Fibroblast of mammary gland (primary cell): ENCODE measurements at places on chromosomes 12 and 14.

DNA sequence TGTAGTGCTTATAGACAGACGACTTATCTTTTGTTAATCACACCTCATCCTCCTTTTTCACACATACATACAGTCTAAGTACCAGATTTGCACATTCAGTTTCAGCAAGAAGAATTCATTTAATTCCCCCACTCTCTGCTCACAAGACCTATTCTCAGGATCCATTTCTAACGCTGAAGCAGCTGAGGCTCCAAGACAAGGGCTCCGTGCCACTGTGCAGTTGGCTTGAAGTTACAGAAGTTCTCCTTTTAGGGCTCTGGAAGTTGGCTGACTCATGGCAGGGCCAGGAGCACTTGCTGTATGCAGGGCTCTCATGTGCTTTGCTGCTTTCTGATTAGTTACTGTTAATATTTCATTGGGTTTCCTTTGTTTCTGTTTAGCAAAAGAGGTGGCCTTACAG is 1566.9 kb upstream of the TMEM132C start:
- no peak for DNase-seq

GRCh38 chr12:109134186-109134917 is 18.0 kb downstream of the ACACB start:
- peak; percentile 70 for DNase-seq

GRCh38 chr12:91948504-91948903 is 197.1 kb downstream of the BTG1 start:
- DNase-seq, result no peak

DNA sequence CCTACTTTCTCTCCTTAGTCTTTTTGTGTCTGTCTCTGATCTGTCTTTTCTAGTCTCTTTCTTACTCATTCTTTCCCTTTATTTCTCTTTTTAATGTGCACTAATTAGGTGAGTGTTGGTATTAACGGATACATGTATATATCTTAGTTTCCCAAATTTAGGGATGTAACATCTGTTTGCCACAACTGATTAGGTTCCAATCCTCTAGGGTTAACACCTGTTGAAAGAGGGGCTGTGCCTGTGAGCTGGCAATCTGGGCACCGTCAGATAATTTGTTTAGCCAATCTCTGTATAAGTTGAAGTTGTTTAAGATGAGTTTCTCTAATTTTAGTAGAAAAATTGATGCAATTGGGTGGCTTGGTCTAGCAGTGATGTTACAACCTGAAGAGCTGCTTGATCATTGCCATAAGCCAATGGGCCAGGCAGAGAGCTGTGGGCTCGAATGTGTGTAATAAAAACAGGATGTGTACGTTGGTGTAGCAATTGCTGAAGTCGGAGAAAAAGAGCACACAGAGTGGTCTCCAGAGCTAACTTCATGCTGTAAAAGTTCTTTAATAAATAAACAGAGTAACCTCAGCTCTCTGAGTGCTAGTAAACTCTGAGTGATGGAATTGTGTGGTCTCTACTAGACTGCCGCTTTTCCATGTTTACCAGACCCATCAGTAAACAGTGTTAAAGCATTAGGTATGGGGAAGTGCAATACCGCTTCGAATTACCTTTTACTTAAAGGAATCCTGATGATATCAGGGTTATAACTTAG is 18.3 kb upstream of the LYZ start:
- no peak for DNase-seq

GRCh38 chr12:1553987-1554982 is 40.1 kb downstream of the FBXL14 start:
- no peak for DNase-seq

GRCh38 chr12:96187956-96188355 is 6.2 kb upstream of the ELK3 start:
- no peak for DNase-seq

GRCh38 chr14:93056840-93057585 is 58.7 kb downstream of the ITPK1 start:
- no peak for DNase-seq

GRCh38 chr12:46303039-46303666 is 34.3 kb upstream of the SLC38A1 start:
- DNase-seq, result peak; percentile 64

DNA sequence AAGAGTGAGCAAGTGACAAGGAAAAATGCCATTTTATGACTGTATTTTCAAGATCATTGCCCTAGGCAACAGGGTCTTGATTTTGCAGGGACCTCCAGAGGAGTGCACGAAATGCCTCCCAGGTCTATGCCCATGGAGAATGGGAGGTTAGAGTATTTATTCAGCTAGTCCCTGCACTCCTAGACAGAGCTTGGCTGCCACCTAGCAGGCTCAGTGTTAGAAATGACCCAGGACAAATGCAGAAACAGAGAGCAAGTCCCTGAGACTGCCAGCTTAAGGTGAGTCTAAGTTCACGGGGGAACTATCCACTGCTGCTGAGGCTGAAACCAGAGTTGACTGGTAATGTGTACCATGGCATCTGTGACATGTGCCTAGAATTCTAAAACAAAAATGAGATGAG is 506.4 kb downstream of the MED13L start:
- peak; percentile 12 for DNase-seq

DNA sequence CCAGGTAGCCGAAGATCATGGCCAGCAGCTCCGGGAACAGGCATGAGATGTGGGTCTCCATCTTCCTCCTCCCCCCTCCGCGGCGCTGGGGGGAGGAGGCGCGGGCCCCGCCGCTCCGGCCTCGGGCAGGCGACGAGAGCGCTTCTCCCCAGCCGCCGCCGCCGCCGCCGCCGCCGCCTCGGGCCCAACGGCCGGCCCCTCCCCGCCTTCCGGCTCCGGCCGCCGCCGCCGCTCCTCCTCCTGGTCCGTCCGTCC is 448 bp downstream of the FBXL14 start:
- no peak for DNase-seq

DNA sequence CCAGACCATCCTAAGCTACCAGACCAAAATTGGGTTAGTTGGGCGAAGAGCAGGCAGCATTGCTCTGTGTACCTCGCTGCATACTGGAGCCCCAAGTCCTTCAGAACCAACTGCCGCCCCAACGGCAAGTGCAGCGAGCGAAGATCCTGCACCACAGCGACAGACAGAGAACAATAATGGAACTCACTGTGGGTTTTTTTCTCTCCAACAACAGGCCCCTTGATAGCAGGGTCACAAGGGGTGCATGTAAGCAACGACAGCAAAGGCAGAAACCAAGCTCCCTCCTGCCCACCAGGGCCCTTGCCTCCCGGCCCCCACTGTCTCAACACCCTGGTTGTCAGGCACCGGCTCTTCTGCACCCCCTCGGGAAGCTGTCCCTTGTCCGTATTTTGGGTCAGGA is 39.0 kb downstream of the RNF34 start:
- no peak for DNase-seq

- DNase-seq, result no peak
Observed at GRCh38 chr14:99397698-99398097, 83.0 kb downstream of the SETD3 start.

GRCh38 chr12:100584256-100584655 is 10.8 kb downstream of the GAS2L3 start:
- no peak for DNase-seq

DNA sequence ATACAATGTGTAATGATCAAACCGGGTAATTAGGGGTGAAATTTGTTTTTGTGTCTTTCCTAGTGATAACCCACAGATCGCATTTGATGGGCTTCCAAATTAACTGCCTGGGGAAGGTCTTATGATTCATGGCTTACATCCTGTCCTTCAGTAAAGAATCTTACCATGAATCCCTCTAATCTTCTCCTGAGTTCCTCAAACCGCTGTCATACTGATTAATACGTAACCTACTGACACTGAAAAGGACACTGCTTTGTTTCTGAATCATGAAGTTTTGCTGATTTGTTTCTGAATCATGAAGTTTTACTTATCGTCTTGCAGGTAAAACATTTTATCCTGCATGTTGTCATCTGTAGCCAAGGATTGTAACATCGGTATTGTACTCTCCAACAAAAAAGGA is 52.0 kb upstream of the CRY1 start:
- DNase-seq, result peak; percentile 10

- DNase-seq, result no peak
Observed at GRCh38 chr14:104953097-104953496, 25.1 kb downstream of the AHNAK2 start.

GRCh38 chr12:56084958-56085543 is 5.1 kb downstream of the ERBB3 start:
- DNase-seq, result peak; percentile 21

DNA sequence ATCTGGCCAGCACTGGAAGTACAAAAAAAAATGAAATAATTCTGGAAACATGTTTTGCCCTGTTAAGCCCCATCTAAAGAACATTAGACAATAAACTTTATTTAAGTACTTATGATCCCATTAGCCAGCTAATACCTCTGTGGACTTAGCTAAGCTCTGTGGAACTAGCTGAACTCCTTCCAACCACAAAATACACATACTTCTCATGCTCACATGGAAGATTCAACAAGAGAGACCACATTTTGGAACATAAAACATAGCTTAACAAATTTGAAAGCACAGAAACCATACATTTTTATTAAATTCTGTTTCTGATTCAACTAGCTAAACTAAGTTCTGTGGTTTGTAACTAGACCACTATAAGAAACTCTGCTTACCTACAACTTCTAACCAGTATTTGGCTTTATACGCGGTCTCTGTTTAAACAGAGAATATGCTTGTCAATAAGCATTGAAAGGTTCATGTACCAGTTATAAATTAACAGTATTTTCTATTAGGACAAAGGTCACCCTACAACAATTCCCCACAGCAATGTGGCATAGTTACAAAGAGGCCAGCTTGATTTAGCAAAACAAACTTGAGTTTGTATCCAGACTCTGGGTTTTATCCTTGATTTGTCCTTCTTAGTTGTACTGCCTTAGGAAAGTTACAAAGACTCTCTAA is 300.1 kb downstream of the C12orf50 start:
- no peak for DNase-seq

GRCh38 chr12:25884920-25885234 is 73.6 kb upstream of the RASSF8 start:
- DNase-seq, result no peak

DNA sequence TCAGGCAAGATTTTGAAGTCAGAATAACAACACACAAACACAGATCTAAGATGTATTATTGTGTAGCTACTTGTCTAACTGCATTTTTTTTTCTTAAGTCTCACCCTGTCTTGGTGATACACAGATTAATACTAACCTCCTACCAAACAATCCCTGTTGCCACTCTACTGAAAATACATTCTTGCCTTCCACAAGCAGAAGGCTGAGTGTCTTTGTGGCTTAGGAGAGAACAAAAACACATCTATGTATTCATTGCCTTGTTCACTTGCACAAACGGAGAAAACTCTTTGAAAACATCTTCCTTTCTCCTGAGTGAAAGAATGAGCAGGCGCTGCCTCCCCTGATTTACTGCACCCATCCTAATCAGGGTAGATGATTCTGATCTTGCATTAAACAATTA is 642.2 kb downstream of the DIO2 start:
- DNase-seq, result no peak
